ENCODE measurements at places on chromosomes 4 and X.

DNA sequence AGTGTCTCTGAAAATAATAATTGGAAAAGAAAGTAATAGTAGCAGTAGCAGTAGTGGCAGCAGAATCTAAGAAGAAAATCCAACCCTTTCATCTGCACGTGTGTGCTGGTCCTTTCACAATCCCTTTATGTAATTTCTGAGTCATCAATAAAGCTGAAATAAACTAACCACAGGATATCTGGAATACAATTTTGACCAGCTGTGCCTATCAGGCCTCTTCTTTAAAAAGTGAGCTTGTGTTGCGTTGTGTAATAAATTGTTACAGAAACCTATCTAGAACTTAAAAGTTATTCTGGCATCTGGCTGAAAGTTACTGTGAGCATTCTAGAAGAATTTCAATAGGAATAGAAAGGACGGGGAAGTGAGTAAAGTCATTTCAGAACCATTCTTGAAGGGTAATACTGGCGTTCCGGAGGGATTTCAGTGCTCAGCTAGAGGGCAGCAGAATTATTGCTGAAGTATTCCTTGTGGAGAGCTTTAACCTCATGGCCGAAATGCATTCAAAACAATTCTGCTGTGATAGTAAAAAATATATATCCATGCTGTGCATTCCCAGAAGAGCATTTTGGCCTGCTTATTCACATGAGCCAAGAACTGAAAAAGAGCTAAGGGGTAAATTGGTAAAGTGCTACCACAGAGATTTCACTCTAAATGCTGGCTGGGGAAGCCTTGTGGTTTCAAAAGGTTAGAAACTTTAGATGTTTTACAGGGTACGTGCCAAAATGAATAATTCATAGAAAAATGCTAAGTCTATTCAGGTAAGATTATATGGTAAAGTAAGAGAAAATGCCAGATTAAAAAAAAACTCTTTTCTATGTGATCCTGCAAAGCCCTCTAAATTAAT, 260.6 kb downstream of the NKX6-1 start:
- DNase-seq, result peak; percentile 15

DNA sequence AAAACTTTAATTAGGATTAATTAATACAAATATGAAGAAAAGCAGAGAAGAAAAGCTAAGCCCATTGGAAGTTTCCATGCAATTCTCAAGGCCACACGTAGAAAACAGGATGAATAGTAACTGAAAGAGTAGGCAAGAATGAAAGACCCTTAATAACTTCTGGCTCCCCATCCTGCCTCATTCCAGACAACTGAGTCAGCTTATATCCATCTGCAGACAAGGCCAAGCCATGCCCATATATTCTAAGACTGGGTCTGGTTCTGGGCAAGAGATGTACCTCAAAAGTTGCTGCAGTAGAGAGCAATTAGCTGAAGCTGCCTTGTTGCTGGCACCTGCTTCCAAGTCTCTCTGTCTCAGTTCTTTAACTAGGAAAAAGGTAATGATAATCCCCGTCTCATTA, 244.1 kb downstream of the GPC3 start:
- DNase-seq, result peak; percentile 36

DNA sequence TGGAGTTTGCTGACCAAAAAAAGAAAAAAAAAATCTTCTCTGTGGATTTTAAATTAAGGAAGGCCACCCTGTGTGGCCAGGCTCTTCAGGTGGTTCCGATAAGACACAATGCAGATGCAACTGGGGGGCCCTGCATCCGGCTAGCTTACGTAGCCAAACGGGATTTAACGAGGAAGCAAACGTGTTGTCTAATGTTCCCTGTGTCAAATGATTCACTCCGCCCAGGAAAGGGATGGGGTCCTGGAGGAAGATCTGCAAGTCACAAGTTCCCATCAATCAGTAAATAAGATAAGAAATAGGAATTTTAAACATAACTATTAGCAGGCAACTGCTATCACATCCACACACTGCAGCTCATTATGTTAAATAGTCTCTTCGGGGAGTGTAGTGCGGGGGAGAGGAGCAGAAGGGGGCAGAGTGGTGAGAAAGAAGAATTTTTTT, 216.4 kb upstream of the GYPA start:
- DNase-seq, result no peak

GRCh38 chr4:56512166-56512565, 6.6 kb downstream of the ARL9 start:
- peak; percentile 38 for DNase-seq

DNA sequence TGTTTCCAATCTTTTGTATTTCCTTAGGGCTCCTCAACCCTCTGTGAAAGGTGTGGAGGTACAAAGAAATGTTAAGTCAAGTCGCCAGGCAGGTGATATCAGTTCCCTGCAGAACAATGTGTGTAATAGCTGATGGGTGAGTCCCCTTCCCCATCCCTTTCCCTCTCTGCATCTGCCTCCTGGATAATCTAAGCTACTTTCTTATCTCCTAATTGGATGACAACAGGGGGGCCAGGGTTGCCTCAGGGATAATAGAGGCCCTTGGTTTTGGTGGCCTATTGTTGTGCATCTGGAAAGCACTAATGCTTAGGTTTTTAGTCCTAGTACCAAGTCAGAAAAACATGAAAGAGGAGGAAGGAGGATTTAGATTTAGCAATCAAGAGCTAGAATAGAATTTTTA, 29.1 kb downstream of the MAGED1 start:
- DNase-seq, result no peak

Data from EH (cell line).